B cell (primary cell): ENCODE measurements at places on chromosomes 13 and 19. TPM values are rescaled to one million over a fixed set of nuclear protein-coding genes. Genes with fewer than 3 reads are reported as not detected.

DNA sequence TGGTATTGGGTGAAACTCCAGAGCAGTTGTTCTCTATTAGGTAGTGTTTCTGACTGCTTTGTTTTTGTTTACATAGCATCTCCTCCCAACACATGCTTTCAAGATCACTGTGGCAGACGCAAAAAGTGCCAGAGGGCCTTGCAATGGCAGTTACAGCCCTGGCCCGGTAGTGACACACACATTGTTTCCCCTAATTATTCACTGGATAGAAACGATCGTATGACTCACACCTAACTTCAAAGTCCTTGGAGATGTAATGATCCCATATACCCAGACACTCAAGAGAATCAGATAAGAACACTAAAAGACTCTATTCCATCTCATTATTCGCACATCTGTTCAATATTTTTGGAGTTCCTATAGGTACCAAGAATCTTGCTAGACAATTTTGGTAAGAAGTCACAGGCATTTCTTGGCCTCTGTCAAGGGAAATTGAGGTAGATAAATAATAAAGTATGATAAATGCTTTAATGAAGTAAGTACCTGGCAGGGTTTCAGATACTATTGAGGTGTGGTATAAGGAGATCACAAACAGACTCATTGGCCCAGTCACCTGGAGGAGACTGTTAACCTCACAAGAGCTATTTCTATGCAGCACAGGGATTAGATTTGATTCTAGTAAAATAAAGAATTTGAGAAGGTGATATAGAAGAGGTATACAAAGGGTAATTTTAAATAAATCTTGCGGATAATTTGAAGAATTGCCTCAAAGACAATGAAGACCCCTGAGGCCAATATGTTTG, 485.3 kb downstream of the SLITRK6 start:
- H3K27ac ChIP-seq: no peak overlapping the region
- no peaks in the 10 kb centered on the region for H3K27me3 ChIP-seq
- no peaks in the 10 kb centered on the region for H3K36me3 ChIP-seq
- no peak for DNase-seq
- no peak overlapping the region for H3K4me3 ChIP-seq

DNA sequence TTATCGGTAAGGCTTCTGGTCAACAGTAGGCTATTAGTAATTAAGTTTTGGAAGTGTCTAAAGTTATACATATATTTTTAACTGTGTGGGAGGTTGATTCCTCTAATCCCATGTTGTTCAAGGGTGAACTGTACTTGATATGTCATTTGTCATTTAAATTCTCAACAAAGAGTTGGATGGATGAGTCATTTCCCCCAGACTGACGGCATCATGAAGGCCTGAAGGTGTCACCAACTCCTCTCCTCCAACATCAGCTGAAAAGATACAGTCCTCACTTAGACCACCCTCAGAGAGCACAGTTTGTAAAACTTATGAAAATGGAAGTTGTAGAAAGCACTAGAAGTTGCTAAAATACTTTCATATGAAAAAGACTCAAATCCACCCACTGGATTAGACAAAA, 48.8 kb downstream of the DCLK1 start:
- no peaks in the 10 kb centered on the region for H3K27me3 ChIP-seq
- no peak overlapping the region for H3K4me3 ChIP-seq
- H3K36me3 ChIP-seq: no peaks in the 10 kb centered on the region
- H3K4me1 ChIP-seq: no peaks in the 10 kb centered on the region
- no peak overlapping the region for H3K27ac ChIP-seq
- DNase-seq: no peak

- H3K4me3 ChIP-seq: no peak overlapping the region
- no peaks in the 10 kb centered on the region for H3K4me1 ChIP-seq
- H3K27ac ChIP-seq: no peak overlapping the region
Measured at GRCh38 chr13:102275969-102276368, 125.9 kb downstream of the FGF14 start.

- no peak overlapping the region for H3K4me3 ChIP-seq
- peaks cover 56% of the 10 kb centered on the region for H3K4me1 ChIP-seq
- no peaks in the 10 kb centered on the region for H3K36me3 ChIP-seq
- DNase-seq: peak; percentile 32
Measured at GRCh38 chr13:99985886-99986527, 4.4 kb downstream of the ZIC2 start.

DNA sequence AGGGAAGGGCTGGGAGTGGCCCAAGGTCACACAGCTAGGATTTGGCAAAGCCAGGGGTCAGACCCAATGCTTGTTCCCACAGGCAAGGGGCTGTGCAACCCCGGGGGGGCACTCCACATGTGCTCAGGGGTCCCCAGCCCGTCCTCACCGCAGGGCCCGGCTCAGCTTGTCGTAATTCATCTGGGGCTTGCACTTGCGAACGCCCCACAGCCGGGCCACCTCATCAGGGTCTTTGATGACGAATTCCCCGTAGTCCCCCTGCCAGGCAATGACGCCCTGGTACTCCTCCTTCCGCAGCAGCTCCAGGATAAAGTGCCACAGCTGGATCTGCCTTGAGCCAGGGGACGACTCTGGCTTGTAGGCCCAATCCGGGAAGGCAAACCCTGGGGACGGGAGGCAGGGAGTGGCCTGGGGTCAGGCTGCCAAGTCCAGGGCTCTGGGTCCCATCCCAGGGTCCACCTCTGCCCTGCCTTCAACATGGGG, 4.7 kb downstream of the ERF start:
- H3K4me3 ChIP-seq: no peak overlapping the region
- no peak for DNase-seq
- H3K36me3 ChIP-seq: peaks cover 15% of the 10 kb centered on the region
- H3K27ac ChIP-seq: no peak overlapping the region
- no peaks in the 10 kb centered on the region for H3K27me3 ChIP-seq
- peaks cover 16% of the 10 kb centered on the region for H3K4me1 ChIP-seq

DNA sequence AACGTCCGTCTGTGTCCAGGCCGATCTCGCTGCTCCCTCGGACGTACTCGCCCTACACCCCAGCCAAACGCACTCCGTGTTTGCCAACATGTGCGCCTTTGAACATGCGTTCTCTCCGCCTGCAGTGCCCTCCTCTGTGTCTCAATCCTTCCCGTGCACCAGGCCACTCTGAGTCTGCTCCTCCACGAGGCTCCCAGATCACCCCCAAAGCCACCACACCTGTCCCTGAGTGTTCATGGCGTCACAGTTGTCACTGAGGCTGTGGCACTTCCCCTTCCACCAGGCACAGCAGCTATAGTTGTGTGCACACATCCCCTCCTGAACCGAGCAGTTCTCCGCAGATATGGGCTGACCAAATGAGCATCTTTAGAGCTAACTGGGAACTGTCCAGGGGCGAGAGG, 35.6 kb downstream of the RASA3 start:
- no peak for DNase-seq
- no peaks in the 10 kb centered on the region for H3K27me3 ChIP-seq
- no peak overlapping the region for H3K4me3 ChIP-seq
- H3K36me3 ChIP-seq: no peaks in the 10 kb centered on the region
- no peak overlapping the region for H3K27ac ChIP-seq

DNA sequence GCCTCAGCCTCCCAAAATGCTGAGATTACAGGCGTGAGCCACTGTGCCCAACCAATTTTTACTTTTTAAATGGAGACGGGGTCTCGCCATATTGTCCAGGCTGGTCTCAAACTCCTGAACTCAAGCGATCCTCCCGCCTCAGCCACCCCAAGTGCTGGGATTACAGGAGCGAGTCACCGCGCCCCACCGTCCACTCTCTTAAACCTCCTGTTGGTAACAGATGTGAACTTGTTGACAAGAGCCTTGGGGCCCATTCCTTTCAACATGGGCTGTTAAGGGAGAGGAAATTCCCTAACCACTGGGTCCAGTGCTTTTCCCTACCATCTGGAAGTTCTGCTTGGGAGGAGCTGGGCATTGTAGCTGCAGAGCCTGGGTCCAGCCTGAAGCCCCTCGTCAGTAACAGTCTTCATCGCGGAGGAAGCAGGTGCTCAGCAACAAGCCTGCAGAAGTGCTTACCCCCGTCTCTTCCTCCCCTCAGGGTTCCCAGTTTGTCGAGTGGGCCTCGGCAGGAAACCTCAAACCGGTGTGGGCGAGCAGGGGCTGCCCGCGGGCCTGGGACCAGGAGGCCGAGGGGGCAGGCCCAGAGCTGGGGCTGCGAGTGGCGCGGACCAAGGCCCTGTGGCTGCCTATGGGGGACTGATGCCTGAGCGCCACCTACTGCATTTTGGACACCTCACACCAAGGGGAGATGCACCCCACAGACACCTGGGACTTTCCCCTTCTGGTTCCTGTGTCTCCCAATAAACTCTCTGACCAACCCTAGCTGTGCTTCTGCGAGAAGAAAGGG, 4.0 kb upstream of the FLT3LG start:
- peak; percentile 93 for DNase-seq
- peaks cover 16% of the 10 kb centered on the region for H3K36me3 ChIP-seq
- H3K27ac ChIP-seq: peak overlapping the region; percentile 98
- H3K4me1 ChIP-seq: peaks cover 64% of the 10 kb centered on the region

DNA sequence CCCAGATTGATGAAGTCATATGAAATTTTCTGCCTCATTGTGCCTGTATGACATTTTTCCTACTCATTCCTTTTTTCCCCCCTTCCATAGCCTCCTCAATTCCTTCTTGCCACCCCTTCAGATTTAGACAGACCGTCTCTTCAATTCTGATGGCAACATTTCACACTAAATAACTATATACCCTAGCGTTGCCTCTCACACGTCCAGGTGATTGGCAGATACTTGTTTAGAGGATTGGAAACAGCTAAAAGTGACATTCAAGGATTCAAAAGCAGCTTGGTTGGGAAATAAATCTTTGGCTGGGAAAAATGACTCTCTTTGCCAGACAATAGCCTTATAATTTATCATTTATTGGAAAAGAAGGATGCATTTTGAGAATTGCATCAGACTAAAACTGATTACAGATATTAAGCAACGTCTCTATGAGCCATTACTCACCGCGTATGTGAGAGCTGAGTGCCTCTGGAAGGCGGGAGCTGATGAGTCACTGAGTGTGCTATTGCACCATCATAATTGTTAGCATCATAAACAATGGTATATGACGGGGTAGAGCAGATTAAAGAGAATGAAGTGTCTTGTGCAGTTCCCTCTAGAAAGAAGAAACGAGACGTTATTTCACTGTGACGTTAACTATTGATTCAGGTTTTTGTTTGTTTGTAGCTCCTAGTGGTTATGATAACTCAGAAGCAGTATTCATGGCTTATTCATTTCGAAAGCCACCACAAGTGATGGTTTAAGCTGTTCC, 61.1 kb upstream of the FAM216B start:
- H3K27ac ChIP-seq: no peak overlapping the region
- no peak overlapping the region for H3K4me3 ChIP-seq
- no peaks in the 10 kb centered on the region for H3K4me1 ChIP-seq

GRCh38 chr13:23754506-23754905, 134.7 kb downstream of the MIPEP start:
- H3K4me3 ChIP-seq: no peak overlapping the region
- no peaks in the 10 kb centered on the region for H3K27me3 ChIP-seq
- H3K4me1 ChIP-seq: peaks cover 5% of the 10 kb centered on the region
- DNase-seq: no peak

Gene CGB7
- not detected in 2 replicates for total RNA-seq

Gene SELENOV
- not detected in 2 replicates for total RNA-seq
